ENCODE measurements at places on chromosomes 13 and 19.

GRCh38 chr13:101576455-101576854, 124.0 kb downstream of the ITGBL1 start:
- H3K27me3 ChIP-seq: no peaks in the 10 kb centered on the region
- no peak overlapping the region for H3K27ac ChIP-seq
- DNase-seq: no peak
- H3K4me1 ChIP-seq: no peaks in the 10 kb centered on the region
- H3K4me3 ChIP-seq: no peak overlapping the region

- no peaks in the 10 kb centered on the region for H3K36me3 ChIP-seq
- DNase-seq: no peak
- H3K4me1 ChIP-seq: peaks cover 14% of the 10 kb centered on the region
- H3K27me3 ChIP-seq: no peaks in the 10 kb centered on the region
- H3K27ac ChIP-seq: peak overlapping the region; percentile 84
These were observed 70.8 kb downstream of the LNX2 start for GRCh38 chr13:27549406-27549981.

GRCh38 chr19:49850487-49851342, at the start of gene PTOV1:
Gene PTOV1, plus strand, starts transcription at chr19:49851159.
- no peaks in the 10 kb centered on the region for H3K36me3 ChIP-seq
- no peaks in the 10 kb centered on the region for H3K27me3 ChIP-seq
- DNase-seq: peak; percentile 91
- H3K4me3 ChIP-seq: peak within 1 kb of the TSS; percentile 91
- peak within 1 kb of the TSS; percentile 96 for H3K27ac ChIP-seq

- DNase-seq: no peak
- no peak overlapping the region for H3K27ac ChIP-seq
- H3K27me3 ChIP-seq: no peaks in the 10 kb centered on the region
- H3K4me1 ChIP-seq: peaks cover 19% of the 10 kb centered on the region
These were observed 96.8 kb upstream of the DOCK9 start for GRCh38 chr13:99074693-99075092.

DNA sequence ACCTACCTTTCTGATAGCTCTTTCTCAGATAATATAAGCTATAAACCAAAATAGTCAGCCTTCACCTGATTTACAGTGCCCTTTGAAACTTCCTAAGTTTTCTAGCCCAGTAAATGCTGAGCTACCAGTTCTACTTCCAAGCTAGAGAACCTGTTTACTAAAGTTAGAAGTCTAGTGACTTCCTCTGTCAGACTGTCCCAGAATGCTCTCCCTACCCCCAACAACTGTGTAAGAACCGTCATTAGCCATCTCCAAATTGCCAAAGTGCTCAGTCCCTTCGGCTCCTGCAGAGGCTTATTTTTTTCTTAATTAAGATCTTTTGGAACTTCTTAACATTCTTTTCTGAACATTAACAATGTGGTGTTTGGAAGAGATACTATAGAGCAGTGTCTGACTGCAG, 3.2 kb upstream of the ABCC4 start:
- H3K4me1 ChIP-seq: peaks cover 9% of the 10 kb centered on the region
- no peaks in the 10 kb centered on the region for H3K36me3 ChIP-seq
- no peak overlapping the region for H3K27ac ChIP-seq
- peaks cover 5% of the 10 kb centered on the region for H3K27me3 ChIP-seq

DNA sequence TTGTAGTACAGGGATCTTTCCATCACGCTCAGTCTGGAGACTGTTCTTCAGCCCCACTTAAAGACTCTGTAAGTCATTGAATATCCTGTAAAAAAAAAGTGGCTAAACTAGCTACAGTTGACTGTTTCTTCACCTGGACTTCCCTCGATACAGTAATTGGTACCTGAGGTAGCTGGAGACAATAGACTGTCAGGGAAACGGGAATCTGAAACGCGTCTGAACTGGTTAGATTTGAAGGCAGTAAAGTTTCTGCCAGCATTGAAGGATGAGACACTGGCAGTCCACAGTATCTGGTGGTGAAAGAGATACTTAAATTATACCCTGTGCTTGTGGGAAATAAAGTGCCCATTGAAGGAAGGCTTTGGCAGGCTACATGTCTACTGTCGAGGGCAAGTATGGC, 550.5 kb downstream of the IRS2 start:
- no peak overlapping the region for H3K27ac ChIP-seq
- no peaks in the 10 kb centered on the region for H3K36me3 ChIP-seq
- no peaks in the 10 kb centered on the region for H3K27me3 ChIP-seq
- H3K4me3 ChIP-seq: no peak overlapping the region
- DNase-seq: no peak
- no peaks in the 10 kb centered on the region for H3K4me1 ChIP-seq

DNA sequence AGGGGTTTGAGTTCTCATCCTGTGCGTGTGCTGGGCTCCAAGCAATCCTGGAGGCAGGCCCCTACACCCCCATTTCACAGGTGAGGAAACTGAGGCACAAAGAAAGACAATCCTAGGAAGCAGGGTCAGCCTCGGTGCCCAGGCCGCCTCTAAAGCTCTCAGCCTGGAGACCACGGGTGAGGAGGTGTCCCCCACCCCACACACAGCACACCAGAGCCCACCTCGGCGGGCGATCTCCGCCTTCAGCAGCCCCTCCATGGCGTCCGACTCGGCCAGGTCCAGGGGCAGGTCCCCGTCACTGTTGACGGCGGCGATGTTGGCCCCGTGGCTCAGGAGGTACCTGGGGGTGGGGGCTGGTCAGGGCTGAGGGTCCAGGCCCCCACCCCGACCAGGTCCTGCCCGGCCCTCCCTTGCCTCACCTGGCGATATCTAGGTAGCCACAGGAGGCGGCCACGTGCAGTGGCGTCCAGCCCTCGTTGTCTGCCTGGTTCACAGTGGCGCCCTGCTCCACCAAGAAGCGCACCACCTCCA, 5.1 kb downstream of the PPP1R12C start:
- DNase-seq: no peak
- H3K27me3 ChIP-seq: no peaks in the 10 kb centered on the region
- H3K27ac ChIP-seq: no peak overlapping the region
- H3K36me3 ChIP-seq: no peaks in the 10 kb centered on the region
- H3K4me1 ChIP-seq: peaks cover 7% of the 10 kb centered on the region

GRCh38 chr19:46842791-46843190, 7.9 kb downstream of the AP2S1 start:
- no peak overlapping the region for H3K4me3 ChIP-seq
- H3K27me3 ChIP-seq: no peaks in the 10 kb centered on the region
- no peak overlapping the region for H3K27ac ChIP-seq

GRCh38 chr19:11373885-11374432, 507 bp upstream of the SWSAP1 start:
- no peaks in the 10 kb centered on the region for H3K27me3 ChIP-seq
- peak overlapping the region; percentile 84 for H3K4me3 ChIP-seq
- H3K36me3 ChIP-seq: no peaks in the 10 kb centered on the region
- peaks cover 19% of the 10 kb centered on the region for H3K4me1 ChIP-seq
- no peak for DNase-seq

DNA sequence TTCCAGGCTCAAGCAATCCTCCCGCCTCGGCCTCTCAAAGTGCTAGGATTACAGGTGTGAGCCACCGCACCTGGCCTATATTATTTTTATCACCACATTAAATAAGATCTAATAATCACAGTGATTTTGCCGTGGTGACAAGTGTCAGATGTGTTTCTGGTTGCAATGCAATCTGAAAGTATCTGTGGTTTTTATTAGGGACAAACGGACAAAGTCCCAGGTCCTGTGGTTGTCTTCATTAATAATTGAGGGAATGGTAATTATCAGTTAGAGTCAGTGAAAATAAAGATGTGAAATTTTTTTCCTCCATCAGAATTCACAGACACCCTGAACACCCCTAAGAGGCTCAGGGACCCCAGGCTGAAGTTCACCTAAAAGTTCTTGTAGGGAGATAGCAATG, 1.3 kb upstream of the TICAM1 start:
- H3K27ac ChIP-seq: no peak overlapping the region
- peaks cover 7% of the 10 kb centered on the region for H3K4me1 ChIP-seq
- no peak overlapping the region for H3K4me3 ChIP-seq
- H3K36me3 ChIP-seq: no peaks in the 10 kb centered on the region
- DNase-seq: no peak

DNA sequence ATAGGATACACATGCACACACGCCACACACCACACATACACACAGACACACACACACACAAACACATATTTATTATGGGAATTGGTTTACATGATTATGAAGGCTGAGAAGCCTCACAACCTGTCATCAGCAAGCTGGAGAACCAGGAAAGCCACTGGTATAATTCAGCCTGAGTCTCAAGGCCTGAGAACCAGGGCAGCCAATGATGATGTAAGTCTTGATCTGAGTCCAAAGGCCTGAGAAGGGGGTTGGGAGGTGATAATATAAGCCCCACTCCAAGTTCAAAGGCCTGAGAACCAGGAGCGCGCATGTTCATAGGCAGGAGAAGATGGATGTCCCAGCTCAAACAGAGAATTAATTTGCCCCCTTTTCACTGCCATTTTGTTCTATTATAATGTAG, 18.7 kb upstream of the SOX21 start:
- H3K27ac ChIP-seq: no peak overlapping the region
- DNase-seq: no peak
- H3K27me3 ChIP-seq: no peaks in the 10 kb centered on the region
- no peaks in the 10 kb centered on the region for H3K4me1 ChIP-seq
- no peak overlapping the region for H3K4me3 ChIP-seq
- H3K36me3 ChIP-seq: no peaks in the 10 kb centered on the region

GRCh38 chr13:49641801-49642291, 13.5 kb downstream of the ARL11 start:
- H3K27ac ChIP-seq: no peak overlapping the region
- DNase-seq: no peak
- no peaks in the 10 kb centered on the region for H3K36me3 ChIP-seq
- no peak overlapping the region for H3K4me3 ChIP-seq

- H3K27ac ChIP-seq: no peak overlapping the region
- no peaks in the 10 kb centered on the region for H3K4me1 ChIP-seq
- no peaks in the 10 kb centered on the region for H3K27me3 ChIP-seq
- DNase-seq: no peak
These were observed 50.4 kb downstream of the MBNL2 start for GRCh38 chr13:97272526-97272925.

GRCh38 chr13:65855242-65855805, 1374.8 kb downstream of the PCDH9 start:
- no peak overlapping the region for H3K27ac ChIP-seq
- H3K27me3 ChIP-seq: no peaks in the 10 kb centered on the region
- H3K36me3 ChIP-seq: no peaks in the 10 kb centered on the region
- H3K4me3 ChIP-seq: no peak overlapping the region

GRCh38 chr13:60148918-60149317, 14.8 kb downstream of the DIAPH3 start:
- no peak overlapping the region for H3K27ac ChIP-seq
- no peaks in the 10 kb centered on the region for H3K27me3 ChIP-seq
- no peak overlapping the region for H3K4me3 ChIP-seq
- no peaks in the 10 kb centered on the region for H3K4me1 ChIP-seq
- no peak for DNase-seq

DNA sequence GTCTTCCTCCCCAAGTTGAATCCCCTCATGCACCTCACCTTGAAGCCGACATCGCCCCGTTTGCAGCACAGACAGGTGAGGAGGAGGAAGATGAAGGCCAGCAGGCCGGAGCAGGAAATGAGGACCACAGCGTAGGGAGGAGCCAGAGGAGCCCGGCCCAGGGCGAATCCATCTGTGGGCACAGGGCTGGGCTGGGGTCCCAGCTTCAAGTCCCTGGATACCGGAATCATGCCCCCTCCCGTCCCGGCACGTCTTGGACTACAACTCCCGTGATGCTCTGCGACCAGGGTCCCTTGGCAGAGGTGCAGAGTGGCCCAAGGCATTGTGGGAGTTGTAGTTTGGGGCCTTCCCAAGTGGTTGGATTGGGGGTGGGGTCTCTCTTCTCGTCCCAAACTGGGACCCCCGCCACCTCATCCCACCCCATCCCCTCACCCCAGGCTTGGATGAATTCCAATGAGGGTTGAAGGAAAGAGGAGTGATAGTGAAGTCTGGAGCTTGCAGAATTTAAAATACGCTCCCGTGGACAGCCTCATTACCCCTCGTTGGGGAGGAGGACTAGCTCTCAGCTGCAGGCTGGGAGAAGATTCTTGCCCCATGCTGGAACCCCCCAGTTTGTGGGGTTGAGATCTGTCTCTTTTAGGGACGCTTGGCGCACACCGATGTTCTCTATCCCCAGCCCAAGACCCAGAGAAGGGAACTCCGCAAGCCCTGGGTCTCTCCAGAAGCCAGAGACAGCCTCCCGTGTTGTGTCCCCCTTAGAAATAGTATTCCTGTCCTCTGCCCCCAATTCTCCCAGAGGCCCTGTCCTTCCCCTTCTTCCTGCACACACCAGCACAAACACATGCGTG, 990 bp downstream of the LMTK3 start:
- peaks cover 64% of the 10 kb centered on the region for H3K27me3 ChIP-seq
- no peaks in the 10 kb centered on the region for H3K4me1 ChIP-seq
- no peak overlapping the region for H3K27ac ChIP-seq
- H3K4me3 ChIP-seq: no peak overlapping the region
- DNase-seq: peak; percentile 45

GRCh38 chr19:30076101-30076551, 134.1 kb downstream of the URI1 start:
- H3K36me3 ChIP-seq: no peaks in the 10 kb centered on the region
- no peak for DNase-seq
- no peak overlapping the region for H3K4me3 ChIP-seq
- peaks cover 93% of the 10 kb centered on the region for H3K27me3 ChIP-seq
- no peak overlapping the region for H3K27ac ChIP-seq
- no peaks in the 10 kb centered on the region for H3K4me1 ChIP-seq

DNA sequence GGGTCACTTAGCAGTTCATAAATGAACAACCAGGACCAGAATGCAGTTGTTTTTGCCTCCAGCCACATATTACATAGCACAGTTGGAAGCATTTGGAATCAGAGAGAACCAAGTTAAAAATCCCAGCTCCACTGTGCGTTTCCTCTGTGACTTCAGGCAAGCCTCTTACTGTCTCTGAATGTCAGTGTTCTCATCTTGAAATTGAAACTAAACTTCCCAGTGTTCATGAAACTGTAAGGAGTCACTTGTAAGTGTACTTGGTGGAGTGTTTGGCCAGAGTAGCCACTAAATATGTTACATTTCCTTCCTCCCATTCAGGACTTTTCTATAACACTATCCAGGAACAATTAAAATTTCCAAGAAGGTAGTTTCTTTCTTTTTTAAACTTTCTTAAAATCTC, 276.8 kb downstream of the KCNRG start:
- DNase-seq: peak; percentile 18
- no peak overlapping the region for H3K27ac ChIP-seq
- H3K36me3 ChIP-seq: no peaks in the 10 kb centered on the region
- no peak overlapping the region for H3K4me3 ChIP-seq
- H3K4me1 ChIP-seq: no peaks in the 10 kb centered on the region
- no peaks in the 10 kb centered on the region for H3K27me3 ChIP-seq

DNA sequence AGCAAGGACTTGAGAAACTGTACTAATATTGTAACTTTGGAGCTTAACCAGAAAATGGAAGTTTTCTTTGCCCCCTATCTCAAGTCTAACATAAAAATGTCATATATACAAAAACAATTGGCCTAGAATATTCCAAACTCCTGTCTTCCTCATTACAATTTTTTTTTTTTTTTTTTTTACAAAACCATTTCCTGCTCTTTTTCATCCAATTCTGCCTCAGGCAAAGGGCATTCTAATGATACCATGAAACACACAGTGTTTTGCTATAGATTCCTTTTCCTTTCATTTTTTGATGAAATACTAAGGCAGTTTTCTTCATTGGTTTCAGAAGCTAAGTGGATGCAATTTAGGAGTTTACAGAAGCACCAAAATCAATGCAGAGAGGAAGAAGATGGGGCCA, 119.7 kb downstream of the LHFPL6 start:
- H3K4me3 ChIP-seq: no peak overlapping the region
- no peaks in the 10 kb centered on the region for H3K27me3 ChIP-seq
- no peak for DNase-seq
- no peaks in the 10 kb centered on the region for H3K36me3 ChIP-seq
- no peaks in the 10 kb centered on the region for H3K4me1 ChIP-seq

GRCh38 chr13:38421590-38422560, 72.2 kb downstream of the UFM1 start:
- no peak overlapping the region for H3K27ac ChIP-seq
- H3K4me1 ChIP-seq: no peaks in the 10 kb centered on the region
- H3K4me3 ChIP-seq: no peak overlapping the region
